ENCODE measurements at places on chromosomes 16 and 17. TPM values are rescaled to one million over a fixed set of nuclear protein-coding genes. Genes with fewer than 3 reads are reported as not detected.

The CMTM1 gene
- 7.1 TPM for total RNA-seq

The RPA1 gene
- 150 TPM for total RNA-seq

The TMEM132E gene
- not detected for total RNA-seq

The ASGR1 gene
- 1.3 TPM for total RNA-seq

Data from Panc1 (cell line).